Fibroblast of lung (primary cell): ENCODE measurements at places on chromosomes 12 and 14. TPM values are rescaled to one million over a fixed set of nuclear protein-coding genes. Genes with fewer than 3 reads are reported as not detected.

DNA sequence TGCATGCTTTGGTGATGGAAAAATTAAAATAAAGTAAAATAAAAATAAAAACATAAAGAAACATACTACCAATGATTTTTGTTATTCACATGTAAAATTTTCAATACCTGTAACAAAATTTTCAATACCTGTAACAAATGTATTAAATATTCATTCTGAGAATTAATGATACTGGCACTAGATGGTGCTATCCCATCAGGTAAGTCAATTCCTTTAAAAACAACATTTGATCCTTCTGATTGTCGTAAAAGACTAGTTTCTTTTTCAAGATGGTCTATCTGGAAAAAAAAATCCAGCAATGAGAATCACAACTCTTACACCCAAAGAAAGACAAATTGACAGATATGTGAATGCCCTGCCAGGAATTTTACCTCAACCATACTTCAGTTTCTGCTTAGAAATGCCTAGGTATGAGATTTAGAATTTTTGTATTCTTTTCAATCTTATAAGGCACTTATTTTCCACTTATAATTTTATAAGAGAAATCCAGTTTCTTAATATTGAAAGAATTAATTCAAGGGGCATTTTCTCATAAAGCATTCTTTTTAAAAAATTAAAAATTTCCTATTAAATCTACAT is 30.7 kb downstream of the CEP290 start:
- DNase-seq = peak; percentile 71

DNA sequence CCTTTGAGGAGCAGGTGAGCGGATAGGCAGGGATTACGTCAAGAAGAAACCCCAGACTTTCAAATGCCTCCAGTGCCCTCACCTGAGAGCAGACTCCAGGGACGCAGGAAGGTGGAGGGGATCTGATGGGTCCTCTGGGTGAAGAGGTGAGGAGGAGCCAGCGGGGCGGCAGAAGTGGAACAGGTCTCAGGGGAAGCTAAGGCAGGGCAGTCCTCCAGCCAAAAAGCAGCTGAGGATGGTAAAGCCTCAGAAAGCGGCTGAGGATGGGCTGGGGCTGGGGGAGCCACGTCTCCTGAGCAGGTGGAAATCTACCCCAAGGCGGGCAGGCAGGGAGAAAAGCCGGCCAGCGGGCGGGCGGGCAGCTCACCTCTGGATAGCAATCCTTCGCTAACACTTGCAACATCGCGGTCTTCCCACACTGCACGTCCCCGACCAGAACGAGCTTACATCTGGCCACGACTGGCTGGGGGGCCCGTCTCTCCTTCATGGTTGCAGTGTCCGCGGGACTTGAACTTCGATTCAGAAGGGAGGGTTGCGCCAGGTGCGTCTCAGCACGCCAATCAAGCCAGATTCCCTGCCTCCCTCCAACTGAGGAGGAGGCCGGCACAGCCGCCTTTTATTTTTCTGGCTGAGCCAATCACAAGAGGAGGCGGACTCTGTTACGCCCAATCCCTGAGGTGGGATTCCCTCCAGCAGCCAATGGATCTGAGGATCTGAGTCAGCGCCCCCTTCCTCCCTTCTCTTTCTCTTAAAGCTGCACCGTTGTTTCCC is at the start of gene RND1:
RND1 (minus strand) TSS at position 590 of the 771 bp plus-strand sequence; CDS start at position 487, 103 bp downstream.
- DNase-seq = peak; percentile 91

IFT81 gene
- total RNA-seq = 23.6 and 33.1 TPM in 2 replicates

DNA sequence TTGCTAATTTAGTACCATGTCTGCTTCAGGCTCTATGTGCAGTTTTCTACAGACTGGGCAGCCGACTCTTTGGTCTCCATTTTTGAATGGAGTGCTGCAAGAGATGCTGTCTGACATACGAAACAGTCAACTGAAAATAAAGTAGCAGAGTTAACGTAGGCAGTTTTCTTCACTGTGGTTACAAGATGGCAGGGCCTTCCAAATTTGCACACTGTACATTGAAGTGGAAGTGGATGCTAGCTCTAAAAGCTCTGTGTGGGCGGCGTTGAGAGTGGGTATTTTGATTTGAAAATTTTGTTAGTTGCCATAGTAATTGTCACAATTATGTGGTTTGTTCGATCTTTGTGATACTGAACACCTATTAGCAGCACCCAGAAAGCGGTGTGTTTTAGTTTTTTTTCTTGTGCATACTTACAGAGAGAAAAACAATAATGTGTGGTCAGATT is 154.9 kb upstream of the ATP2B1 start:
- no peak for DNase-seq

DNA sequence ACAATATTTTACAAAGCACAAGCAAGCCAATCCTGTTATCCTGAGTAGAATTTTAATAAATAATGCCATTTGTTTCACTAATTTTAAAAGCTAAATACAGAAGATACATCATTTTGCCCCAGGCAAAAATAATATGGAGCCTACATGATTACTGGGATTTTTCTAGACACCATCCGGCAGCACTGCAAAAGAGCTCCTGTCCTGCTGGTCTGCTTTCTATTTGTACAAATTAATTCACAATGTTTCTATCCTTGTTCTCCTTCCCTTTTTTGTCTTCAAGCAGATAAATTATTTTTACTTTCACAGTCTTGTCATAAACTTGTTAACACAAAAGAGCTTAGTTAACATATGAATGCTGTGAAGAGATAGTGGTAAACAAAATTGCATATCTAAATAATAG is 4.6 kb downstream of the SIX1 start:
- no peak for DNase-seq

SSPN gene
- 9.8 and 18.5 TPM in 2 replicates for total RNA-seq

IL31 gene
- not detected in 2 replicates for total RNA-seq

RIPK3 gene
- 0.26 and 0.33 TPM in 2 replicates for total RNA-seq

DNA sequence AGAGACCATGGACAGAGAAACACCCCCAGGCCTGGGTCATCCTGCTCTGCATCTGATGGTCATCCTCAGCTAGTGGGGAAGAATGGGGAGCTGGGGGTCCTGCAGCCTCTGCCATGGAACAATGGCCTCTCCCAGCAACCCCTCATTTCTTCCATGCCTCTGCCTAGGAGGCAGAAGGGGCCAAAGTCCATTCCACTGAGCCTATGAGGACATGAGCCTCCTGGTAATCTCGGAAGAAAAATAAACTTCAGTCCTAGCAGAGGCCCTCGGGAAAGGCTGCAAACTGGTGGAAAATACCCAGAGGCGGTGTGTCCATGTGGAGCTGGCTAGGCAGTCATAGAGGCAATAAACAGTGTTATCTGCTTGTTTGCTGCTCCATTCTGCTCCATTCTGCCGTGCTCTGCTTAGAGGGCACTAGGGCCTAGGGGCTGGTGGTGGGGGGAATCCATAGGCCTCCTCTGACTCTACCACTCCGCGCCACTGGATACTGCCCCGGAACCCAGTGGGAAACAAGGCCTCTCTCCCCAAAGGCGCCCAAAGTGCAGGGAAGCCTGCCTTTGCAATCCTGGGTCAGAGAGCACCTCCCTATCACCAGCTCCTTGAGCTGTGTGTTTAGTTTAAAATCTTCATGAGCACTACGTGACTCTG is 4.5 kb downstream of the PGF start:
- DNase-seq = no peak

DNA sequence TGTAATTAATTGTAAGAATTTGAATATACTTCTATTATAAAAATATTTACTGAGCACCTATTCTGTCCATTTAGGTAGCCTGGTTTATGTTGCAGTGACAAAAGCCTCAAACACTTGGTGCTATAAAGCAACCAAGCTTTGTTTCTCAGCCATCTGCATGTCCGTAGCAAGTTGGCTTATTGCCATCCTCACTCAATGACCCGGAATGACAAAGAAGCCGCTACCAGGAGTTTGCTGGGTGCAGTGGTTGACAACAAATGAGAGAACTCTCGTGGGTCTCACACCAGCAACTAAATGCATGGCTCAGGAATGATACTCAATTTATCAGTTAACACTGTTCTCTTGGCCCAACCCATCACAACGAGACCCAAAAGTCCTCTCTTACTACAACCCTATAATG is 553.1 kb downstream of the DIO2 start:
- no peak for DNase-seq

AQP2 gene
- not detected in 2 replicates for total RNA-seq

TMEM63C gene
- total RNA-seq = 0.66 TPM in 1 of 2 replicates, not detected in the other
